Astrocyte of the cerebellum (primary cell): ENCODE measurements at places on chromosomes 7 and 10.

DNA sequence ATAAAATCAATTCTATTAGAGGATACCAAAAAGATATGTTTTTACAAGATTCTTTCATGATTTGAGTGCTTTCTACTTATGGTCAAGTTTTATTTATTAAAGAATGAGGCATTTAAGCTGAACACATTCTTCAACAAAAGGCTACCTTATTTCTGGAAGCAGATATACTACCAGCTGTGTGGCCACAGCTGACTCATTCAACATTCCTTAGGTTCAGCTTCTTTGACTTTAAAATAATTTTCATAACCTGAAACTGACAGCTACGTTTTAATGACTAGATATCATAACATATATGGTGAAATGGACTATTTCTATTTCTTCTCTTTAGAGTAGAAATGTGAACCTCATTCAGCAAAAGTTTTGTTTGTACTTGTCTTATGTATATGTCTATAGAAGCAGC, 414.2 kb upstream of the SEMA3C start:
- DNase-seq = peak; percentile 75

DNA sequence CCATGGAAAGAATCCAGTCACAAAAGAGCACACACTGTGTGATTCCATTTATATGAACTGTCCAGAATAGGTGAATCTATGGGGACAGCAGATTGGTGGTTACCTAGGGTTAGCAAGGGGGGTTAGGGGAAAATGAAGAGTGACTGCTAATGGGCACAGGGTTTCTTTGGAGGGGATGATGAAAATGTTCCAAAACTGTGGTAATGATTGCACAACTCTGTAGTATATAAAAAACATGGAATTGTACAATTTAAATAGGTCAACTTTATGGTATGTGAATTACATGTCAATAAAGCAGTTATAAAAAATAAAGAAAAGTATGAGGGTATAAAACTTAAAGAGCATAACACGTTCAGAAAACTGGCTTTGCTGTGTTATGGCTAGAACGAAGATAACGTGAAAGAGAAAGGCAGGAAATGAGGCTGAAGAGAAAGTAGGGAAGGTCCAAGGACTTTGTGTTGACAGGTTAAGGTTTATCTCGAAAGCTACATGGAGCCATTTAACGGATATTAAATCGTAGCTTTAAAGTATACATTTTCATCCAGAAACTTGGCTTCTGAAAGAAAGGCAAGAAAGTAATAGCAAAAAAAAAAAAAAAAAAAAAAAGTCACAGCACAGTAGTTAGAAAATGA, 26.4 kb upstream of the MSS51 start:
- DNase-seq = no peak

GRCh38 chr10:114077815-114078219, 34.2 kb downstream of the ADRB1 start:
- DNase-seq = no peak

DNA sequence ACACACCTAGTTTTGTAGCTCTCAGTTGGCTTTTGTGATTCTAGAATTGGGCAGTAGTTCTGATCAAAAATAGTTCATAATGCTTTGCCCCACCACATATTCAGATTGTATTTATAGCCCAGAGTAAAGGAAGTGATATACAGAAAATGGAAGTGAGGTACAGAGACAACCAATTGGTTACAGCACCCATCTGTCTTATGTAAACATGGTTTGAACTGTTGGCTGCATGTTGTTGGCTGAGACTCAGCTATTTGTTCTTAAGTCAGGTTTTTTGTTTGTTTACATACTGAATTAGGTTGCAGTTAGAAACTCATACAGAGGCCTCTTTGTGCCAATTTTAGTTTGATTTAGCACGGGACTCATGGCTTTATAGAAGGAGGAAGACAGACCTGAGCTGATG, 158.9 kb upstream of the GPR26 start:
- no peak for DNase-seq

DNA sequence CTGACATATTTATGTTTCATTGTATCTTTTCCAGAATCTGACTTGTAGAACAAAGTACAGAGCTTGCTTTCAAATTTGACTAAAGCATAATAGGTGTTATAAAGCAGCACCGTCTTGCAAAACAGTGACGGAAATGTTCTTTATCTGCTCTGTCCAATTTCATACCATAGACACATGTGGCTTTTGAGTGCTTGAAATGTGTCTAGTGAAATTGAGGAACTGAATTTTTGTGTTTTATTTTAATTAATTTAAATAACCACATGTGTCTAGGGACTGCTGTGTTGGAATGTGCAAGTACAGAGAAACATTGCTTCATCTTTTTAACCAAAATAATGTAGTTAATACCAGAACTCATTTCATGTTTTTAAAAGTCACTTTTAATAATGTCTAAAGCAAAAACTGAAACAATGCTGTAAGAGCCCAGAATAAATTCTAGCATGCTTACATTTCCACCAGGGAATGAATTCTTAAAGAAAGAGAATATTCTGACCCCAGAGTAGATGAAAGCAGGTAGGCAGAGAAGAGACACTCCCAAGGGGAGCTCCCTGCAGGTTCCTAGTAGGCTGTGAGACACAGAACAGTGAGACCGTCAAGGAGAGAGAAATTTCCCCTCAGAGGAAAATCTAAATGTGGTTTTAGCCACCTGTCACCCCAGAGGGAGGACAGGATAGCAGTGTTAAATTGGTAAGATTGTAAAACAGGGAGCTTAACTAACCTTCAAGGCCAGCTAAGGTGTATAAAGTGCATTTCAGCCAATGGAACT, 175.3 kb upstream of the KMT2E start:
- DNase-seq = no peak

DNA sequence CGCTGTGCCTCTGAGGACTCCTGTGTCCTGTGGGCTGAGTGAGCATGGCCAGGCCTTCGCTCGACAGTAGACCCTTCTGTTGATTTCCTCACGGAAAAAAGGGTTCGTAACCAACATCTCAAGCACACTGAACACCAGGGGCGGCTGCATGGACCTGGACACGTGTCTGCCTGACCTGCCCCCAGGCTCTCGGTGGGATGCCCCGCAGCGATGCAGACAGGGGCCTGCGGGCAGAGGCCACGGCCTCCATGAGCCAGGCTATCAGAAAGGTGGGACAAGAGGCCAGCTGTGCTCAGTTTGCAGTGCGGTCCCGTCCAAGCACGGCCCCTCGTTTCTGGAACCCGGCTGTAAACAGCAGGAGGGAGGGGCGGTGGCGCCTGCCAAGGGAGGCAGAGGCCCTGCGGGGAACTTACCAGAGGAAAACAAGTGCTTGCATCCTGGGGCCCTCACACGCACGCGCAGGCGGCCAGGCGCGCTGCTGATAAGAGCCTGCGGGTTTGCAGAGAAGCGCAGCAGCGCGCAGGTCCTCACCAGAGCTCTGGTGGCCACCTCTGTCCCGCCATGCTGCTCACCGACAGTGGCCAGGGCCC, 10.6 kb downstream of the GPR146 start:
- no peak for DNase-seq

DNA sequence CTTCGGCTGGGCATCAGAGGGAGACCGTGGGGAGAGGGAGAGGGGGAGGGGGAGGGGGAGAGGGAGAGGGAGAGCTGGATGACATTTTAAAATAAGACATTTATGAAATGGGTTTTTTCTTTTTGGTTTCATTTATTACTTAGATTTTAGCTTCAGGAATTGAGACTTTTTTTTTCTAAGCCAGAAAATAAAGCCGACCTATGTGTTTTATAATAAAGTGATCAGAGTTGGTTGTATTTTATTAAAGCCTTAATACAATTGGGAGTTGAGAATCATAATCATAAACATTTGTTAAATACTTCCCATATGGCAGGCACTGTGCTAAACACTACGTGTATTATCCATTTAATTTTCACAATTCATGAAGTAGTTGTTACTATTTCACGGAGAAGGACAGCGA, 70.2 kb downstream of the INPP5F start:
- no peak for DNase-seq

DNA sequence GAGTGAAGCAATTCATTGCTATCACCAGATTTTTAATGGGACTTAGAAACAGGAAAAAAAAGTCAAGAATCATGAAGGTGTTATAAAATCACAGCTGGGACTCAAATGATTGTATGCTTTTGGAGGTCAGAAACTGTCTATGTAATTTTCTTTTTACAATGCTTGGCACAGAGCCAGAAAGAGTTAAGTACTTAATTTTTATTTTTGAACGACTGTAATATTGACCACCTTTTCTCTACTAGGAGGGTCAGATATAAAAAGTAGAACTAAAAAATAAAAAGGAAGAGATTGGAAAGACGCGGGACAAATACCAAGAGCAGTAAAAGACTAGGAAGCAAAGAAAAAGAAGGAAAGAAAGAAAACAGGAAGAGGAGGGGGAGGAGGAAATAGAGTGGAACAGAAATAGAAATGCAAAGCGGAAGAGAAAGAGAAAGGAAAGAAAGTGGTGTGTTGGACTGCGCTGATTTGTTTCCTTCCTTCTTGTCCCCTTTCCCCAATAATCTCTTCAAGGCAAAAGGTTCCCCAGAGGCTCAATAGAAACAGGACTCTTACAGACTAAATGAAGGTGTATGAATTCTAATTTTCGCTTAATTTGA, 23.2 kb upstream of the C1GALT1 start:
- DNase-seq = no peak

GRCh38 chr10:132449051-132449810, 52.2 kb downstream of the PWWP2B start:
- DNase-seq = no peak

DNA sequence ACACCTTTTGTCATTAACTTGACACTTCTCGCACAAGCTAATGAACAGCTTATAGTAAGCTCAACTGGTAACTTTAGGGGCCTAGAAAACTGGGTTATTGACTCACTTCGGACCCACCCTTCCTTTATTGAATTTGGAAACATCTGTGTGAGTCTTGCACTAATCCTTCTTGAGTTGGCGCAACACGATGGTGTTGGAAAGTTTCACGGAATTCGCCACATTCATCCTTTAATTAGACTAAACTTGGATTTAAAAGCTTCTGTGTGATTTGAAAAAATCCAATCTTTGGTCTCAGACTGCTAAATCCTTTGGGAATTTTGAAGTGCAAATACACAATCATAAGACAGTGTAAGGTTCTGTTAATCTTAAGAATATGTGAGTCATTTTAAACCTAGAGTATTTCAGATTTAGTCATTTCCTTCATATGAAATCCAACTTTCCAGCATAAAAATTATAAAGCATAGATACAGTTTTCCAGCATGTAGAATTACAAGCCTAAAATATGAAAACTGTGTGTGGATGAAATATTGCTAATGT, 15.1 kb downstream of the FZD8 start:
- no peak for DNase-seq

DNA sequence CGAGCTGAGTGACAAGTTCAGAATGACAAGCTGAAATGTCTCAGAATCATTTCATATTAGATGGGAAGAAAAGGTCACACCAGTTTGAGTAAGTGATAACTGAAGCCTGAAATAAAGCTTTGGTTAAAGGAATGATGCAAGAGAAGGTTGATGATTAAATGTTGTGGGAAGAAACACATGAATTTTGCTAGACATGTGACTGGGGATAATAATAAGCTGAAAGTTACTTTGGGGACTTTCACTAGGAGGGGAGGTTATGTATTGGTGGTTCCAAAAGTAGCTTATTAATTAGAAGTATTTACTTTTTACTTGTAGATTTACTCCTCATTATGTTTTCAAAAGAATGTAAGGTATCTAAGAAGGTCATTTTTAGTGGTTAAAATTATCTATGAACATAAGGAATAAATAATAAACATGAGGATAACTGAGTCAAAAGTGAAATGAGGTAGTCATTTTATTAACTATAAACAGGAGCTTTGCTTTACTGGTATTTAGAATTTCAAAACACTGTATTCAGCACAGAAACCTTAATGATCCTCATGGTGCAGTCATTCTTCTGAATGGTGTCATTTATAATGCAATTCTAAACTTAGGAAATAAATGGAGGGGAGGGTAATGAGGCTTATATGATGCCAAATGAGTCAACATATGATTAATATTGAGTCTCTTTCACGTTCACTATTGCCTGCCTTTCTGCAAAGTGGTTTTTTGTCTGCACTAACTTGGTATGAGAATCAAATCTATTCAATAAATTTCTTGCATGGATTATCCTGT, 63.7 kb downstream of the PRKG1 start:
- peak; percentile 9 for DNase-seq

DNA sequence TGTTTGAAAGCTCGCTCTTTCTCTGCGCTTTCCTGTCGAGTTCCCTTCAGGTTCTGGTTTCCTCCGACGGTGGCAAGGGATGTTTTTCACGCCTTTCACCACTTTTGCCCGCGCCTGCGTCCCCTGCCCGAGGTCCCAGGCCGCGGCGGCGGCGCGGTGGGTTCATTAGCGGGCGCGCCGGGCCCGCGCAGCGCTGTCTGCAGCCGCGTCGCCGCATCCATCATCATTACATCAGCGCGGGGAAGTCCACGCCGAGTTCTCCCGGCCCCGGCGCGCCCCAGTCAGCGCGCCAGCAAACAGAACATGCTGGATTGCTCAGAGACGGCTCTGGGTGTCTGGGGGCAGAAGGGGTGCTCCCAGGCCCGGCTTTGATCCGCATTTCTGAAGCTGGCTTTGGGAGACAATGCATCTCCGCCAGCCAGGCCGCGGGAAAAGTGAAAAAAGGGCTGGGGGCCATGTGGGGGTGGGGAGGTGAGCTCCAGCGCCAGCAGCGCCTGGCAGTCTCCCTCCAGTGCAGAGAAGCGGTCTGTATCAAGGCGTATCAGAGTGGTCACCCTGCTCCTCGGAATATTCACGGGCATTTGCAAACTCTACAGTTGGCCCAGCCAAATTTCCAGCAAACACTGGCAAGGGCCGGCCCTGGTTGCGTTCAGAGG, 8.9 kb downstream of the GLI3 start:
- no peak for DNase-seq

DNA sequence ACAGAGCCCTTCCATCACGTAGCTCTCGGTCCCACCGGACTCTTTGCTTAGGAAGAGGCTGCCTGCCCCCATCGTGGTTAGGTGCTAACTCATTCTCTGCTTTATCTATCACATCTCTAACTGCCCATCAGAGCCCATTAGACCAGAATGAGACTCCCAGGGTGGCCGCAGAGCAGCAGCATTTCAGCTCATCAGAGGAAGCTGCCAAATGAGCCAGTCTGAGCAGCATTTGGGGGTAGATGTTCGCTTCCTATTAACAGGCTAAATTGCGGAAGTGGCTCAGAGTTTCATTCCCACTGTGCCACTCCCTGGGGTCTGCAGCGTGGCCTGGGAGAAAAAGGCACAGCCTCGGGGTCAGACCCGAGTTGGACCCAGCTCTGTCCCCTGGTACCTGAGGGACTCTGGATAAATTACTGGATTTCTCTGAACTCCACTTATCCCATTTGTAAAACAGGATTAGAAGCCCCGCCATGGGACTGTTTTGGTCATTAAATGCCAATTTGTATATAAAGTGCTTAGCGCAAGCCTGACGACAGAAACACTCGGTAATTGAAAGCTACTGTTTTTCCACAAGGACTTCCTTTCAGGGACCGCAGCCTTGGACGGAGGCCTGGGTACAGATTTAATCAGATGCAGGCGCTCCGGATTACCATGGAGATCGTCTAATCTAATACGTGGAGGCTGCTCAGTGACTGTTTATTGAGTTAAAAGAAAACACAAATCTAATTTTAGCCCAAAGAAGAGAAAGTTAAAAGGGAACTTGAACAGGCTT, 73.8 kb upstream of the PRLHR start:
- peak; percentile 78 for DNase-seq

GRCh38 chr7:76191783-76192240, 9.9 kb upstream of the SRRM3 start:
- no peak for DNase-seq
